Left forelimb (tissue), 1 donor: ENCODE measurements at places on chromosomes 1 and 21.

DNA sequence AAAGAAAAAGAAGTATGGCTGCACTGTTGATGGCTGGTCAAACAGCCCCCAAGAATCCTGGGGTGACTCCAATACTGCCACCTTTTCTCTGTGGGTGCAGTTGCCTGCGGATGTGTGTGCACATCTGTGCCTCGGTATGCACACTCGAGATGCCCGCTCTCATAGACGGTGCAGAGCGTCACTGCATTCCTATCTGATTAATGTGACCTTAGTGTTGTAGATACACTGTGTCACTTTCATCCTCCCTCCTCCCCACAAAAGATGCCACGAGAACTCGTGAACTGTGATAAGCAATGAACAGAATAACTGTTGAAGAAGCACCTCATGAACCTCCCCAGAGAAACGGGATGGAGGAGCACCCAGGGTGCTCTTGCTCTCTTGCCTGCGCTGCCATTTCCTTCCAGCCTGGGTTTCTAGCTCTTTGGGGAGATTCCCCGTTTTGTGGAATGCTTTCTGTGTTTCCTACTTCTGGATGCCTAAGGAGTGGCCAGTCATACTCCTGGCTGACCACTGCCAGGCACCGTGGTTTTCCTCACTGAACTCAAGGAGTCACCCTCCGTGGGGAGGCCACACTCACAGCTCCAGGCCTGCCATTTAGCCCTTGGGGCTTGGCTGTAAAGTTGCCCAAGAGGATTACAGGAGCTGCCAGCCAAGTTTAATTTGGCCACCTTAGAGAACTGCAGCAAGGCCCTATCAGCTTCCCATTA lies 32.0 kb downstream of the NTPCR start:
- peak; percentile 28 for DNase-seq

DNA sequence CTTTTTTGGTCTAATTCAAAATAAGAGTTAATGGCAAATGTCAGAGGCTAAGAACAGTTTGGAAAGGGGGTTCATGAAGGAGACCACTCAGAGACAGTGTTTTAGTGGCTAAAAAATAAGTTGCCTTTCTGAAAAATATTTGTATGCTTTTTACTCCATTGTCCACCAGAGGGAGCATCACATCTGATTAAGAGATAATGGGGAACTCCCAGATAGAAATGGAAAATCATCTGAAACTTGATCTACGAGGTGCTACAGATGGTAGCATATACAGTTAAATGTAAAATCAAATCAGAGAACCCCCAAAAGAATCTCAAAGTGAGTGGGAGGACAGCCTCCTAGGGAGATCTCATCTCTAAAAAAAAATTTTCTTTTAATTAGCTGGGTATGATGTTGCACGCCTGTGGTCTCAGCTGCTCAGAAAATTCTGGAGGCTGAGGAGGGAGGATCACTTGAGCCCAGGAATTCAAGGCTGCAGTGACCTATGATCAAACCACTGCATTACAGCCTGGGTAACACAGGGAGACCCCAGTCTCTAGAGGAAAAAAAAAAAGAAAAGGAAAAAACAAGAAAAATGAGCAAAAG lies 9.7 kb downstream of the SMYD3 start:
- DNase-seq, result no peak

GRCh38 chr21:19034560-19034959 lies 631.0 kb upstream of the TMPRSS15 start:
- DNase-seq, result no peak

- DNase-seq, result no peak
These were observed 4.8 kb upstream of the DHX9 start for GRCh38 chr1:182834326-182834725.

- no peak for DNase-seq
These were observed 65.1 kb upstream of the JUN start for GRCh38 chr1:58848818-58849411.

GRCh38 chr1:31422505-31423319 lies 9.7 kb downstream of the SERINC2 start:
- peak; percentile 81 for DNase-seq

DNA sequence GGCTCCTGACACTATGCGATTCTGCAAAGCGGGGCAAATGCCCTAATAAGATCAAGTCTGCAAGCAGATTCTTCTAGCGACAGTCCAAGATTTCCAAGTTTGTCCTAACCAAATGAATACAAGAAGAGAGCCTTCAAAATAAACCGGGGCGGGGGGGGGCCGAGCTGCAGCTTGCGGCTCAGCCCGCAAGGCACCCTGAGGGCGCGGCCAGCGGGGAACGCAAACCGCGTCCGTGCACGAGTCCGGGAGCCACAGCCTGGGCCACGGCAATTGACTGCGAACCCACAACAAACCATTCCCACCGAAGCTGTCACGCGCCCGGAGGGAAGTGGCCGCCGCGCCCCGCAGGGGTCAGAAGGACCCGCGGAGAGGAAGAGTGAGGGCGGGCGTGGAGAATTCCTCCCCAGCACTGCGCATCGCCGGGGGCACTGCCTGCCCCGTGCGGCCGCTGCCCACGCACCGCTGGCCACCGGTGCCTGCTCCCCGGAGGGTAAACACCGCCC lies 687 bp downstream of the TGFBR3 start:
- DNase-seq, result peak; percentile 73

DNA sequence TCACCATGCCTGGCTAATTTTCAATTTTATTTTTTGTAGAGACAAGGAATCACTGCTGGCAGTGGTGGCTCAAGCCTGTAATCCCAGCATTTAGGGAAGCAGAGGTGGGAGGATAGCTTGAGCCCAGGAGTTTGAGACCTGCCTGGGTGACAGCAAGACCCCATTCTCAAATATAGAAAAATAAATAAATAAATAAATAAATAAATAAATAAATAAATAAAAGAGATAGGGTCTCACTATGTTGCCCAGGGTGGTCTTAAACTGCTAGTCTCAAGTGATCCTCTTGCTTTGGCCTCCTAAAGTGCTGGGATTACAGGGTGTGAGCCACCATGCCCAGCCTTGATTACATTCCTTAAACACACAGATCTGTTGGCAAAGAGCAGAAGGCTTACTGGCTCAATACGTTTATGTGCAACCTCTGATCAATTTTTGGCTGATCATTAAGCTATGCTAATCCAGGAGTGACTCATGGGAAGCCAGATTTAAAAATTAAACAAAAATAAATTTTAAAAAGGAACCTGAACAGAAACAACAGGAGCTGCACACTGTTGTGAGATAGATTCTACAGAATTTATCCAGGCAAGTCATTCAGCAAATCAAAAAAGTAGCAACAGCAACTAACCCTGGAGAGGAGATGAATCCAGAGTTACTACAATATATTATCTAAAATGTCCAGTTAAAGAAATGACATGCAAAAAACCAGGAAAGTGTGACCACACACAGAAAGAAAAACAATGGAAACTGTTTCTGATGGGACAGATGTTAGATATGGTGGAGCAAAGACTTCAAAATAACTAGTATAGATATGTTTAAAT lies 79.4 kb downstream of the RPE65 start:
- DNase-seq, result no peak

DNA sequence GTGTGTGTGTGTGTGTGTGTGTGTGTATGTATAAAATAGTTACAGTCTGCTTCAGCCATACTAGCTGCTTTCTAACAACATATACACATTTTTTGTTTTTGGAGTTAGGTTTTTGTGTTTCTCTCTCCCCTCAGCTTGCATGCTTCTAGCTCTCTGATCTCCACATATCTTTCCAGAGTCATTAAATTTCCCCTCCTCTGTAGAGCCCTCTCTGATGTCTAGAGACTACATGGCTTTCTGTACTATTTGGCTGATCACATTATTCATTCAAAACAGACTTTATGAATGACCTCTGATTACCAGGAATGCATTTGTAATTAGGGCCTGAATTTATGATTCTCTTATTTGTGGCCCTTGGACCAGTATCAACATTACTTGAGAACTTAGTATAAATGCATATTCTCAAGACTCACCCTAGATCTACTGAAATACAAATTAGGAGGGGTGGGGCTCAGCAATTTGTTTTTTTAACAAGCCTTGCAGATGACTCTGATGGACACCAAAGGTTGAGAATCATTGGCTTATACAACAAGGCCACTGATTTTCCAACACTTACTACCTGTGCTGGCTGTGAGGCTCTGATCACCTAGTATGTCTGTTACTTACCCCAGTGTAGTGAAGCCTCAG lies 104.5 kb downstream of the PTBP2 start:
- DNase-seq, result no peak

DNA sequence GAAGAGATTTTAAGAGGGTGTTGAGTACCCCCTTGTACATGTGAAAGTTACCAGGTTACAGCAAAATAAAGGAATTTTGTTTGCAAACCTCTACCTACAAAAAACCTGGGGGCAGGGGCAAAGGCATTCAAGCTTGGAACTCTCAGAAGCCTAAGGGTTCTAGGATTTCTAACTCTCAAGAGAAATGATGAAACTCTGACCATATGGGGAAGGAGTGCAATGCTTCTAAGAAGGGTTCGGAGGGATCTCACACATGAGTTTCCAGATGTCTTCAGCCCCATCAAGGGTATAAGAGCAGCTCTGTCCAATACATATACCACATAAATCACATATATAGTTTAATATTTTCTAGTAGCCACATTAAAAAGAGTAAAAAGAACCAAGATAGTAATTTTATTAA lies 7.3 kb upstream of the FCGR2A start:
- DNase-seq, result no peak

DNA sequence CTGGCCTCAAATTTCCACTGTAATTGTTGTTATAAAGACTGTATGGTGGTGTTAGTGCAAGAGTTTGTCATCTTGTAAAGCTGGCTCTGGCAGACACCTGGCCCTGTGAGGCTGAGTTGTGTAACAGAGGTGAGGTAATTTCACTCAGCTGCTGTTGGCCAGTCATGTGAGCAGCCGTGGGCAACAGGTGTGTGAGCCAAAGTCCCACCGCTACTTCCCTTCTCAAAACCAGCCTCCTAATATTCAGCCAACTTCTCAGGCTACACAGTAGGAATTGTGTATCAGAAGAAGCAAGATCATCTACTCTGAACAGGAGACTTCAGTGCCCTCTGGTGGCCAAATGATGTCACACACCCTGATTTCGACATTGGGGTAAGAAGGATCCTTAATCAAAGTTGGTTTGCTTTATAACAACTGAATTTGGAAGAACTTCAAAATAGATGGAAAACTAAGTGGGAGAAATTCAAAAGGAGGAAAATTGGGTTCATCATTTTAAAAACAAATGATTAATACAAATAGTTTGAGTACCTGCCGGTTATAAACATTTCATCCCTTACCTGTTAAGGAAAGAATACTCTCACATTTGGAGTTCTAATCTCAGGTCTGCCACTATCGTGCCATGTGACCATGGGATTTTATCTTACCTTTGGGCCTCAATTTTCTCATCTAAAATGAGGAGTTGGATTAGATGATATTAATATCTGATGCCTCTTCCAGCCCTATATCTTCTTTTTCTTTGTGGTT lies 2.6 kb upstream of the CREG1 start:
- peak; percentile 71 for DNase-seq

DNA sequence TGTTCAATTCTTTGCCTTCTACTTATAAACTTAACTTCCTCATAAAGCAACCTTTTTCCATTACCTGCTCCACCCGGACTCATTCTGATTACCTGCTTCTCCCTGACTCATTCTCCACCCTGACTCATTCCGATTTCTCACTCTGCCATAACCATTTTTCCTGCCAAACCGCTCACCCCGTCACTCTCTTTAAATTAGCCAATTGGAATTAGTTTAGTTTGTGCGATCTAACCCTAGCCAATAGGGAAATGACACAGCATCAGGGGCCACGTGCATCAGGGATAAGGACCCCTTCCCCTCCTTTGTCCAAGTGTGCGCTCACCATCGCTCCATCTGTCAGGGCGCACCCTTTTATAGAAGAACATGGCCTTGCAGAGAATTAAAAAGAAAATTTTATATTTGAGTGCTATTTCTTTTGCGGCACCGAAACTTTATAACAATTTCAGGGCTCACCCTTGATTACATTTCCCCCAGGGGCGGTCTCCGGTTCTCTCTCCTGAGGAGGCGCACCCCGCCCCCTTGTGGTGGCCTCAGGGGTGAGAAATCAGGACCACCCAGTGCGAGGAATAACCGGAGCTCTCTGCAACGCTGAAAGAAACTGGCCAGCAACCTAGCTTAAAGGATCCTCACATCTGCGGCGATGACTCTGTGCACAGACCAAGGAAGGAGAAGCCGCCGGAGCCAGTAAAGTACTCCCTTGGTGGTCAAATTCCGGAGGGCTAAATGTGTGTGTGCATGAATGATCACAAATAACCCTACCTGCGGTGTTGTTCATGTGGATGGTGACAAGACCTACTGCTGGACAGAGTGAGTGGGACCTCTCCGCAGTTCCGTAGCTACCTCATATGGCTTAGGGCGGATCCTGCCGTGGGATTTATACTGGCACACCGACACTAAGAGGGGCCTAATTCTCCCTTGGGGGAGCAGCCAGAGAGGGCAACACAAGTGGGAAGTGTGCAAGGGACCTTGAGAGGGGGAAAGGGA lies 30.3 kb upstream of the CBR3 start:
- DNase-seq, result no peak

- no peak for DNase-seq
These were observed 65.5 kb downstream of the UBE2T start for GRCh38 chr1:202276081-202276715.

DNA sequence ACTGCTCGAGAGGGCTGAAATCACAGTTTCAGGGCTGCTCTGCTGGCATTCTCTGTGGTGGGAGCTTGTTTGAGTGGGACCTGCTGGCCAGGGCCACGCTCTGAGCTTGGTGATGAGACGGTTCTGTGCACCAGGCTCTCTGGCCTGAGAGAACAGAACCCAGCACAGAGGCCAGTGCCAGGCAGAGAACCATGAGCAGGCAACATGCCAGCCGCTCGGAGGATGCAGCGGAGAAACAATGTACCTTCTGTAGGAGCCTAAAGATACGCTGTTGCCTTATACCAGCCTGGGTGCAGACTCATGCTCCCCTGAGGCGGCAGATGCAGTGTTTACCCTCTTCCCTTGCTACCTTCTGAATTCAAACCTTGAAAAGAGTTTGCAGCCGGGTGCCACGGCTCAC lies 10.0 kb downstream of the C2CD2 start:
- no peak for DNase-seq

DNA sequence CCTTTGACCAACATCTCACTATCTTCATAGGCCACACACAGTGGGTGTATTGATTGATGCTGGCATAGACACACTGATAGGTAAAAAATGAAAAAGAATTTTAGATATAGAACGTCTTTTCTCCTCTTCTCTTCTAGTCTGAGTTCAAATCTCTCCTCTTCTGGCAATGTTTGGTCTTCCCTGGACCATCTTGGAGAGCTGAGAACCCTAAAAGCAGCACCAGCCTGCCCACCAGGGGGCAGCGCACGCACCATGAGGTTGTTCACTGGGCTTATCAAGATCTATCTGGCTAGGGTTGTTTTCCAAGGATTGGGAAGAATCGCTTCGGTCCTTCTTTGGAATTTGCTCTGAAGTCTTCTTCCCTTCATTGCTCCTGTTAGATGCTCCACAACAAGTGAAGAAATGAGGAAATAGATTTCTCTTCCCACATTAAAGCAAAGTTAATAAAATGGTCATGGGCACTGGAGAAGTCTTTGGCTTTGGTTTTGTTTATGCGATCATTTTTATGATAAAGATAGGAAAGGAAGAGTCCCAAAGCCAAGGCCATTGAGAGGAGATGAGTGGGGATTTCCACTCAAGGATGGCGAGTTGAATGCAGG lies 104.0 kb upstream of the OLIG2 start:
- DNase-seq, result no peak

GRCh38 chr1:181513786-181514297 lies 30.5 kb downstream of the CACNA1E start:
- no peak for DNase-seq
